ENCODE measurements at places on chromosomes 13 and 19.

- DNase-seq: no peak
These were observed 2.1 kb downstream of the SARS2 start for GRCh38 chr19:38928391-38929001.

DNA sequence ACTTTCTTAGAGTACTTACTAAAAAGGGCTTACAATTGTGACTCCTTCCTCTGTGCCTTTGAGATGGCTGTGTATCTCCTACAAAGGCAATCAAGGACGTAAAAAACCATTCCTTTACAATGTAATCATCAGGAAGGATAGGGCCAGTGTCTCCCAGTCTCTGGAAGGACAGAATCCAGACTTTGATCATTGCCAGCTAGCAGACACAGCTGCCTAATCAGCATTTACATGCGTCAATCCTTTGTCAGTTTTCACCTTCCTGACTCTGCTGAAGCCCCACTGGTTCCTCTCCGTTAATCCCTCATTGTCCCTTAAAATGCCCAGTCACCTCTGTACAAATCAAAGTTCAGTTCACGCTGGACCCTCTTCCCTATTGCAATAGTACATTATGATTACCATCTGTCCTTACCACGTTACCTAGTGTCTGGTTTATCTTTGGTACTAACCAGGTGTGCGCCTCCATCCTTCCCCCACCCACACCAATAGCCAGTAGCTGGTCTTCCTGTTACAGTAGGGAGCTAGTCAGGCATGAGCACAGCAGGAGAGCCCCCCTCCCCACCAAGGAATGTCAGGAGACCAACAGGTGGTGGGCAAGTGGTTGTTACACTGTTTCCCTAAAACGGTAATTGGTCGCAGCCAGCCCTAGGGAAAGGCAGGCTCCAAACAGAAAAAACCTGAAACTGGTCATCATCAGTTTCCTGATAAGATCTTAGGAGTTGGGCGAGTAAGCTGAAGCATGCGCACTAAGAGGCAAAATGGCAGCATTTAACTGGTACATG is 49.7 kb downstream of the TGDS start:
- no peak for DNase-seq

DNA sequence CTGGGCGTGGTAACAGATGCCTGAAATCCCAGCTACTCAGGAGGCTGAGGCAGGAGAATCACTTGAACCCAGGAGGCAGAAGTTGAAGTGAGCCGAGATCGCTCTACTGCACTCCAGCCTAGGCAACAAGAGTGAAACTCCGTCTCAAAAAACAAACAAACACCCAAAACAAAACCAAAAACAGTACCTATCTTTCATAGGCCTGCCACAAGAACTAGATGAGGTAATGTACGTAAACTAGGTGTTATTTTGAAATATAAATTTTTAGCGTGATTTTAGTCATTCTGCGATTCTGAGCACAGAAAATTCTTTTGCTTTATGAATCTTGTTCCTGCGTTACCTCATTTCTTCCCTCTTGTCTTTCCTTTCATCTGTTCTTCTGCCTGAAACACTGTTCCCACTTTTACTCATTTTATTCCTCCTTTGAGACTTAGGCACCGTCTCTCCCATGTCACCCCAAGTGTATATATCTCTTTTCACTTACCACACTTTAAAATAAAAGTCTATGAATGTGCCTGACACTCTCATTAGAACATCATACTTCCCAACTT is 238.2 kb upstream of the HTR2A start:
- no peak for DNase-seq

DNA sequence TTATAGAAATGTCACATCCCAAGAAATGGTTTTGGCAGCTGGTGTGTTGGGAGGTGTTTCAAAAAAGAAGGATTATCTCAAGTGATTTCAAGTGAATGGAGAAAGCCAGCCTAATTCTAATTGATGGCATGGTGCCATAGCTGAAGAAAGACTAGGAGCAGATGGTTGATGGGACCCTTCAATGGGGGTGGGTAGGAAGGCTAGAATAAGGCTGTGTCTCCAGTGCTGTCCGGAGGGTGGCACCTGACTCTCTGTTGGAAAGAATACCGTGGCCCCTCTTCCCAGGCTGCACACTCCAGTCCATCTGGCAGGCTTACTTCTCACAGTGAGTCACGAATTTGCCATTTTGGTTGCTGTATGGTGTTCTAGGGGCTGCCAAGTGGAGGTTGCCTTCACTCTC is 51.0 kb upstream of the GPR12 start:
- no peak for DNase-seq

DNA sequence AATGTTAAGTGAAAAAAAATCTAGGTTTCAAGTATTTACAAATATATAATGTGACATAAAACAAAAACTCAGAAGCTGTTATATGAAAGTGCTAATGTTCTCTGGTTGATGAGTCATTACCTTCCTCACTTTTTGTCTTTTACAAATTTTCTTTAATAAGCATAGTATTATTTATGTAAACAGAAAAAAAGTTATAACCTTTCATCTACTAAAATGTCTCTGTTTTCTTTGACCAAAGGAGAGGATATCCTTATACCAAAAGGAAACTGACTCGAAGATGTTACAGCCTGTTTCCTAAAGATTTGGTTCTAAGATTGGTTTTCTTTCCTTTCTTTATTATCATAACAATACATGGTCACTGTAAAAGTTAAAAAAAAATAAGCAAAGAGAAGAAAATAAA is 38.0 kb downstream of the RCBTB2 start:
- no peak for DNase-seq

GRCh38 chr19:40685016-40685526 is 5.4 kb downstream of the NUMBL start:
- no peak for DNase-seq

DNA sequence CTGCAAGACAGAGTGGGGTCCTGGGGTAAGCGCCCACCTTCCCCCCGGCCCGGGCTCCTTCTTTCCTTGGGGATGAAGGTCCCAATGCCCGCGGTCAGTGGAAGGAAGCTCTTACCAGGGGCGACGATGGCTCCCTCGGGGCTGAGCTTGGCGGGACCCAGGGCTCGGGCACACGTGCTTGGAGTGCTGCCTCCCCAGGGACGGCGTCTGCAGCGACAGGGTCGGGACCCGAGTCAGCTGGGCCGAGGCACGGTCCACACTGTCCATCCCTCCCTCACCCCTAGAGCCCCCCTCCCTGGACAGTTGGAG is 3.5 kb downstream of the JSRP1 start:
- no peak for DNase-seq

- no peak for DNase-seq
These were observed 397.7 kb downstream of the SUCLA2 start for GRCh38 chr13:47603365-47603764.

DNA sequence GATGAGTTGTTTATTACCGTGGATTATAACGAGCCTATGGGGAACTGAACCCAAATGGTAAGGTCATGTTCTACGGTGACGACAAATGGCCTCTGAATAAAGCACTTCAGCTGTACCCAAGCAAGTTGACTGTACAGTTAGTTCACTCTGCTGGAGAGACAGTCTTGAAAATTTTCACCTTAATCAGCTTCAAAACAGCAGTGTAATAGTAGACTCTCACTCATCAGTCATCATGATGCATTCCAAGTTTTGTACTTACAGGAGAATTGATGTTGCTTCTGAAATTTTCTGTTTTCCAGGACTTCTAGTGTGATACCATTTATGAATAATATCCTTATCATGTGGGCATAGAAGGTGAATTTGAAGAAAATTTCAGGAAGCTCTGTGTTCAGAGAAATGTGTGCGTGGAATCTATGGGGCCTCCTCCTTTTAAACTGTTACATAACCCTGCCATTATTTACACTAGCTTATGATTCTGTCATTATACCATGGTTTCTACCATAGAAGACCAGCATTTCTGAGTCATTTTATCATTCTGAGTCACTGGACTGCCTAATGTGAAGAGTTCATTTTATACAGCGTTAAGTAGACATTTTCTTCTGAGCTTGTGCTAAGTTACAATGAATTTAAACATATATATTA is 96.9 kb downstream of the WDFY2 start:
- DNase-seq: no peak

- DNase-seq: no peak
These were observed 504.3 kb upstream of the ATXN8OS start for GRCh38 chr13:69603144-69603853.

GRCh38 chr13:92821324-92821723 is 405.3 kb upstream of the GPC6 start:
- no peak for DNase-seq

GRCh38 chr13:107438251-107438650 is 777.1 kb downstream of the LIG4 start:
- DNase-seq: no peak

GRCh38 chr19:12364391-12365235 is 870 bp downstream of the ZNF442 start:
- no peak for DNase-seq

DNA sequence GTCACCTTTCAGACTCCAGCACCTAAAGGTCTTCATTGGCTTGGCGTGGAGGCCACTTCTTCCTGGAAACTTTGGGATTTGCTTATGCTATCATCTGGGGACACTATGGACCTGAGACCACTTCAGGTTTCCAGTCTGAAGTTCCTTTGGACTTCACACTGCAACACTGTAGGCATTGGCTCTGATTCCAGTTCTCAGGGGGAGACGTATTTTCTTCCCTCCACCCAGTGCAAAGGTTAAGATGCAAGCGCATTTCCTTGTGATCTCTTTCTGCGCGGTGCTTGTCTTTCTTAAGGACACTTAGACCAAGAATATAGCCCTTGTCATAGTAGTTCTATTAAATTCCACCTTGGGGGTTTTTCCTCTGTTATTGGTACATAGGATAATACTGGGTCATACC is 299.8 kb downstream of the TSHZ3 start:
- DNase-seq: no peak

- no peak for DNase-seq
These were observed 10.7 kb downstream of the PRKACA start for GRCh38 chr19:14106840-14107239.

DNA sequence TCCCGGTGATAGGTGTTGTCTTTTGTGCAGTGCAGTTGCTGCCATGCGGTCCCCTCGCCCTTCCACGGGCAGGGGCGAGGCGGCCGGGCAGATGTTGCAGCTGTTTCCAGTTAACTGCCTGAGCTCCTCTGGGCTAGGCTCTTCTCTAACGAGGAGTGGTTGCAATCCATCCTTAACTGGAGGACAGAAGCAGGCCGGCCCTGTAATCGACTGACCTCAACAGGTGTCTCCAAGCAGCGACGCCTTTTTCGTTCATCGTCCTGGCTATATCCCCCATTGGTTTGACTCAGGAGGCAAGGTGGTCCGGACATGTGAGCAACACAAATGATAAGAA is 1.9 kb upstream of the TSC22D1 start:
- no peak for DNase-seq

DNA sequence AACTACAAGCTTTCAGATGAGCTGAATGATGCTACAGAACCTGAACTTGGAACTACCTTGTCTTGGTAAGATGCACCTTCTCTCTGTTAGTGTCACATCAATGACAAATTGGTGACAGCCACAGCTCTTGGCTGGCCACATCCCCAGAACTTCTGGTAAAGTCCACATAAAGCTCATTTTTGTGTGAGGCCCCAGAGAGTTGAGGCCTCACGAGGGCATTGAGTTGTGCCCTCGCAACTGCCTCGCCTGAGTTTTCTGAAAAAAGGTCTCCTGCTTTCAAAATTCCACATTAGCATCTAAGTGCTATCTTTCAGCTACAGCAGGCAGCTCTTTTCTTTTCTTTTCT is 42.6 kb downstream of the MRPL57 start:
- no peak for DNase-seq

GRCh38 chr13:42393573-42394360 is 121.8 kb downstream of the AKAP11 start:
- no peak for DNase-seq

DNA sequence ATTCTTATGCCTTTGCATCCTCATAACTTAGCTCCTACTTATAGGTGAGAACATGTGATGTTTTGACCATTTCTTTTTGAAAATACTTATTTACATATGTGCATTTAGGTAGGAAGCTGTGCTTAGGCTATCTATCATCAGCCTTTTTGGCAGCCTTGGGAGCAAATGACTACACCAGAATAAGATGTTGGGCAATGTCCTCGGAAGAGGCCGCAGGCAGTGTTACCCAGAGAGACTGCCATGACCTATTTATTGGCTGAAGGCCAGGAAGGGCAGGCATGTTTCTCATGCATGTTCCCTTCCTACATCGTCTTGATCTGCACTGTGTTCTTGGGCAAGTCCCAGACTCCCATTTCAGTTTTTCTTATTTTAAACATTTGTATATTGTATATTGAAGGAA is 122.3 kb downstream of the B3GLCT start:
- DNase-seq: no peak

All from esophagus squamous epithelium (tissue), 5 donors.